Activated T-cell treated with anti-CD3 and anti-CD28 coated beads for 48 hours (primary cell): ENCODE measurements at places on chromosomes 6 and 20.
A peak's percentile ranks its signal among the peaks of the same experiment; 100 is the strongest.

DNA sequence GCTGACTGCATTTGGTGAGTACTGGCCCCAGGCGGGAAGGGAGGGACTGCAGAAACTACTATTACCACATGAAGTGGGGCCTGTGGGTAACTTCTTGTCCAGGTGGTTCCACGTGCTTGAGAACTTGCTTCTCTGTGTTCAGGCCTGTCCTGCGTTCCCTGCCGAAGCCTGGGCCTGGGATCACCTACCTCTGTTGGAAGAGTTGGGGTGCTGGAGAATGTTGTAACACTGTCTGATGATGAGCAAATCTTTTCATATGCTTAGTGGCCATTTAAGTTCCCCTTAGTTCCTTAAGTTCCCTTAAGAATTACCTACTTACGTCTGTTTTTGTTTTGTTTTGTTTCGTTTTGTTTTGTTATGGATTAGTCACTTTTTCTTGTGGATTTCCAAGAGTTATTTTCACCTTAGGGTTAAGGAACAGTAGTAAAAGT, 154.4 kb downstream of the DTNBP1 start:
- no peak for DNase-seq

- peak; percentile 11 for DNase-seq
These were observed 5.5 kb downstream of the HTR1B start for GRCh38 chr6:77457720-77458349.

GRCh38 chr6:79261666-79262065, 27.2 kb upstream of the HMGN3 start:
- DNase-seq = no peak

- DNase-seq = no peak
These were observed 394.6 kb upstream of the PTCHD4 start for GRCh38 chr6:48505621-48506020.

GRCh38 chr6:113763876-113764275, 93.3 kb upstream of the MARCKS start:
- DNase-seq = peak; percentile 1

GRCh38 chr6:168658059-168658458, 217.1 kb downstream of the SMOC2 start:
- DNase-seq = no peak

DNA sequence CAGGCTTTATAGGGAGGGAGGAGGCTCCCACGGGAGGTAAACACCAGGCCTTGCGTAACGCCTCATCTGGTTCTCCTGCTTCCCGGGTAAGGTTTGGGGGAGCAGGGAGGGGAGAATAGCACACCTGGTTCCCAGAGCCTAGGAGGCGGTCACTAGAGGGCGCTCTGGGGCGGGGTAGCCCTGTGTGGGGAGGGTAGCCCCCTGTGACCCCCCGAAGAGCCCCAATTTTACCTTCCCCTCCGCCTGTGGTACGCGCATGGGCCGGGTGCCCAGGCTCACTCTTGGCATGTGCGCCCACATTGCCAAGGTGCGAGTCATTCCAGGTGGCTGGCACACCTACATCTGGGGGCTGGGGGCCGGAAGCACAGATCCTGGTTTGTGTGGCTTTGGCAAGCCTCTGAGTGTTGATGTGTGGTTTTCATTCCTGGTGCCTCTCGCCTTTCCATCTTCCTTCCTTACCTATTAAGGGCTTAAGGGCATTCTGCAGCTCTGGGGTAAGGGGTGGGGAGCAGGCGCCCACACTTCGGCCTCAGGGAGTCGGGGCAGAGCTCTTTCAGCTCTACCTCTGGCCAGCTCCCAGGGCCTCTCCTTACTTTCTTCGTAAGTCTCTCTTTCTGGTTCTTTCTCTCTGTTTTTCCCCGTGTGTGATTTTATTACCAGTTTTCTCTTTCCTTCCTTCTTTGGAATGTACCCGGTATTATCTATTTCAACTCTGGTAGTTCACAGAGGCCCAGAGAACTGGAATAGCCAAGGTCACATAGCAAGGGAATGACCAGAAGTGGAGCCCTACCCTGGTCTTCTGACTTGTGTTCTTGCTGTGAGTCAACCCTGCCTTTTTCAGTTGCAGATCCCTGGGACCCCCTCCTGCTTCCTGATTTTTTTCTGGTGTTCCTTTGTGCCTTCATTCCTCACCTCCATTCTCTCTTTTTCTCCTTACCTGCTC, 492 bp upstream of the RNF39 start:
- no peak for DNase-seq

DNA sequence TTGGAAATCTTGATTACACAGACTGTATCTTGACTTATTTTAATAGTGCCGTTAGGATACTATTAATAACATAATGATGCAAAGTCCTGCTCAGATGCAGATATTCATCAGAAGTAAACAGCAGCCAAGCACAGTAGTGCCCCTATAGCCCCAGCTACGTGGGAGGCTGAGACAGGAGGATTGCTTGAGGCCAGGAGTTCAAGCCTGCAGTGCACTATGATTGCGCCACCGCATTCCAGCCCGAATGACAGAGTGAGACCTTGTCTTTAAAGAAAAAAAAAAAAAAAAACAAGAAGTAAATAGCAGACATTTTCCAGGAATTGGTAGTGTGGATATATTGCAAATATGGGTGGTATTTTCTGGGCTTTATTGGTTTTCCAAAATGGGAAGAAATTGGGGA, 61.8 kb downstream of the TULP4 start:
- DNase-seq = no peak

DNA sequence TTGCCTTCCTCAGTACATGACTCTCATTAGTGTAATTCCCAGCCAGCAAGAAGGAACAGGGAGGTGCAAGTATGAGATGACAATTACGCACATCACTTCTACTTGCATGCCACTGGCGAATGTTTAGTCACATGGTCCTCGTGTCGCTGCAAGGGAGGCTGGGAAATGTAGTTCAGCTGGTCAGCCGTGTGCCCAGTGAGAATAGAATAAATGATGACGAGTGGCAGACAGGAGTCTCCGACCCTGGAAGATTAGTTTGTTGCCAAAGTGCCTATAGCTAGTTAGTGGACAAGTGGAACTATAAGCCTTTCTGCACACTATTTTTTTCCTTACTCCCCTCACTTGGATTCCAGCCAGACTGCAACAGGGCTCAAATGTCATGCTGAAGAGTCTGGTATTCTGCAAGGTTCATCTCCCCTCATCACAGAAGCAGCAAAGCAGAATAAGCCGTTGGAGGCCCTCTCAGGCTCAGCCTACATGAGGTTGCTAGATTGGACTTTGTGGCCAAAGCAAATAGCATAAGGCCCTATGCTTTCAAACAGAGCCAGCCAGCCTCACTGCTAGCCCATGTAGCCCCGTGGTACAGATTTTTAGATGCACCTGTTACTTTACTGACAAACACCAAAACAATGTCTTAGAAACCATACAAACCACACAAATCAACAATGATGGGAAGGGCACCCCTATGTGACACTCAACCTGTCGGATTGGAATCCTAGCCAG, 9.7 kb downstream of the LINC00237 start:
- DNase-seq = no peak

DNA sequence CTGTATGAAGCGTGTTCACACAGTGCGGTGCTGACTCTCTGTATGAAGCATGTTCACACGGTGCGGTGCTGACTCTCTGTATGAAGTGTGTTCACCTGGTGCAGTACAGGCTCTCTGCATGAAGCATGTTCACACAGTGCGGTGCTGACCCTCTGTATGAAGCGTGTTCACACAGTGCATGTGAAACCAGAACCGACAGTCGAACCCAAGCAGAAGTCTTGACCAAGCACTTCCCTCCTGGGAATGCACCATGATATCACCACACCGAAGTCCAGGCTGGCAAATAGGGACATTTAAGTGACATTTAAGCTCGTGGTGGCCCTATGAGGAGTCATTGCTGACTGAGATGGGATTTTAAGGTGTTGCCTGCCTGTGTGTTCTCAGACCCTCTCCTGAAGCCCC, 11.3 kb upstream of the SERPINB1 start:
- DNase-seq = no peak

DNA sequence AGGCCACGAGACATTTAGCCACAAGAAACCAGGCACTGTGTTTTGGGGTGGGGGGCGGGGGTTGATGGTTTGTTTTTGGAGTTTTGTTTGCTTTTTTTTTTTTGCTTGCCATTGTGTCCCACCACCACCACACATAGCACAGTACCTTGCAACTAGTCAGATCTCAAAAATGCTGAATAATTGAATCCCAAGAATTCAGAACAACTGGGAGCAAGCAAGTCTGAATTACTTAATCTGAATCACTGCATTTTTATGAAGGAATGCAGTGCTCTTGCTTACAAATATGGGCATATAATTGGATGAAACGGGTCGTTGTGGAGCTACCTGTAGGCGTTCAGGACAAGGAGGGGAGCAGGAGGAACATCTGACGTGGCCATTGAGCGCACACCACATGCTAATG, 151.5 kb upstream of the CDYL start:
- DNase-seq = no peak

GRCh38 chr6:52577778-52578463, 1.1 kb upstream of the TRAM2 start:
- no peak for DNase-seq

GRCh38 chr6:13268913-13269518, 59.3 kb downstream of the TBC1D7 start:
- DNase-seq = no peak

DNA sequence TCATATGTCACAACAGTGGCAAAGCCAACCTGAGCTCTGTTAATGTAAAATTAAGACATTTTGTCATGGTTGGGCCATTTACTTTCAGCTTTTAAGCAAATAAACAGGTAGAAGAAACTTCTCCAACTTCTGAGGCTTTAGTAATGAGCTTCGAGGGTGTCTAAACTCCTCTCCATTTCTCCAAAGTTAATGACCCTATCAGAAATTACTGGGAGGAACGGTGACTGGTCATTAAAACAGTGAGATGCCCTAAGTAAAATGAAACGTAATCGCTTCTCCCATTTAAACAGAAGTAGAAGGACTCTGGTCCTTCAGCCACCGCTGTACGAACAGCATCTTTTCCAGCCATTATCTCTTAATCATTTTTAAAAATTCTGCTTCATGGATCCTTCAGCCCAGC, 986.9 kb upstream of the MANEA start:
- no peak for DNase-seq

DNA sequence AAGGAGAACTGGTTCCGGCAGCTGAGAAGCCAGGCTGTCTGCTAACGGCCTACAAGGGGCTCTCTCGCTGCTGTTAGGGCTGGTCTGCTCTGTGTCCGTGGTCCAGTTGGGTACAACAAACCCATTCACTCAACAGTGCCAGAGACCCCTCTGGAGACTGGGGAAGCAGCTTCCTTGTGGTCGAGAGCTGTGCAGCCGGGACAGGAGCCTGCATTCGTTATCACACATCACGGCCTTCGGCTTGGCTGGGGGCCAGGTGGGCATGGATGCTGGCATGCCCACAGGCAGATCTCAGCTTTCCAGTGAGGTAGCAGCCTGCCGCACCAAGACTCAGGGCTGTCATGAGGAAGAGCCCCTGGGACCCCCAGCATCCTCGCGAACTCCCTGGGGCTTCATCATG, 124.7 kb downstream of the PREX1 start:
- no peak for DNase-seq

DNA sequence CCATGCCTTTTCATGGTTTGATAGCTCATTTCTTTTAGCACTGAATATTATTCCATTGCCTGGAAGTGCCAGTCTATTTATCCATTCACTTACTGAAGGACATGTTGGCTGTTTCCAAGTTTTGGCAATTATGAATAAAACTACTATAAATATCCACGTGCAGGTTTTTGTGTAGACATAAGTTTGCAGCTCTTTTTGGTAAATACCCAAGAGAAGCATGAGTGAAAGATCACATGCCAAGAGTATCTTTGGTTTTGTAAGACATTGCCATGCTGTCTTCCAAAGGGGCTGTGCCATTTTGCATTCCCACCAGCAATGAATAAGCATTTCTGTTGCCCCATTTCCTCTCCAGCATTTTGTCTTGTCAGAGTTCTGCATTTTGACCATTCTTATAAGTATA, 120.9 kb downstream of the MANEA start:
- DNase-seq = no peak

GRCh38 chr20:595330-596308, 14.5 kb downstream of the TCF15 start:
- no peak for DNase-seq

DNA sequence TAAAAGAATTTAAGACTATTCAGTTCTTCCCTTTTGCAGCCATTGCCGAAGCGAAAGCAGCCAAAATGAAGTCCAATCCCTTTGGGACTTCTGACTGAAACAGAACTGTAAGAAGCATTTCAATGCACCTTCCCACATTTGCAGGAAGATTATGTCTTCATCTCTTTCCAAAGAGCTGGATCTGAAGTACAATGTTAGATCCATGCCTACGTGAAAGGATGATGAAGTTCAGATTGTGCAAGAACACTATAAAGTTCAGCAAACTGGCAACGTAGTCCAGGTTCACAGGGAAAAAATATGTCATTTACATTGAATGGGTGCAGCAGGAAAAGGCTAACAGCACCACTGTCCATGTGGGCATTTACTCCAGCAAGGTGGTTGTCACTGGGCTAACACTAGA, 6.0 kb upstream of the FILIP1 start:
- DNase-seq = no peak
